BJ (cell line): ENCODE measurements at places on chromosomes 6 and 20. TPM values are rescaled to one million over a fixed set of nuclear protein-coding genes. Genes with fewer than 3 reads are reported as not detected.

DNA sequence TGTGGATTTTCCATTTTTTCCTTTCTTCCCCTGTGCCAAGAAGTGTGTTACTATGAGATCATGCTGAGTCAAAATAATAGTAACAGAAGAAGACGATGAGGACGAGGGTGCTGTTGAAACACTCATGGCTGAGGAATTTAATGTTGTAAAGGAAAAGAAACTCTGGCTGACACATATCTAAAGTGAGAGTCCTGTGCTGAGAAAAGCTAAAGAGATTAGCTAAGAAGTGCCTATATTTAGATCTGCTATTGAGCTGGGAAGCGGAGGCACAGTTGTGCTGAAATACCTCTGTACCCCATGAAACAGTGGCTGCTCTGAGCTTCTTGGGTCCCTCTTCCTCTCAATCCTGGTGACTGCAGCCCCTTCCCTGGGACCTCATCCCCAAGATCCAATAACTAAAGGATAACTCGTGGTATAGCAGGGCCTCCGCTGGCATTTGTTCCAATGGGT, 1.1 kb upstream of the SYTL3 start:
- DNase-seq = peak; percentile 86

DNA sequence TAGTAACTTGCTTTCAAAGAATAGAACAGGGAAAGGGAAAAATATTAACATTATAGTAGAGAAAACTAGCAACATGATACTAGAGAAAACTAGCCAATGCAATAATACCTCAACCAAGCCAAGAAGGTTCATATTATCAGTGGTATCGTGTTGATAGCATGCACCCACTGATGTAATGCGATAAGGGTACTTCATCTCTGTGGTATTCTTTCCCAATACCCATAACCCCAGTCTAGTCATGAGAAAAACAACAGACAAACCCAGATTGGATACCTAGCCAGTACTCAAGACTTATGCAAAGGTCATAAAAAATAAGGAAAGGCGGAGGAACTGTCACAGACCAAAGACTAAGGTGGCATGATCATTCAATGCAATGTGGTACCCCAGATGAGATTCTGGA, 21.0 kb downstream of the BLOC1S5 start:
- DNase-seq = no peak

DNA sequence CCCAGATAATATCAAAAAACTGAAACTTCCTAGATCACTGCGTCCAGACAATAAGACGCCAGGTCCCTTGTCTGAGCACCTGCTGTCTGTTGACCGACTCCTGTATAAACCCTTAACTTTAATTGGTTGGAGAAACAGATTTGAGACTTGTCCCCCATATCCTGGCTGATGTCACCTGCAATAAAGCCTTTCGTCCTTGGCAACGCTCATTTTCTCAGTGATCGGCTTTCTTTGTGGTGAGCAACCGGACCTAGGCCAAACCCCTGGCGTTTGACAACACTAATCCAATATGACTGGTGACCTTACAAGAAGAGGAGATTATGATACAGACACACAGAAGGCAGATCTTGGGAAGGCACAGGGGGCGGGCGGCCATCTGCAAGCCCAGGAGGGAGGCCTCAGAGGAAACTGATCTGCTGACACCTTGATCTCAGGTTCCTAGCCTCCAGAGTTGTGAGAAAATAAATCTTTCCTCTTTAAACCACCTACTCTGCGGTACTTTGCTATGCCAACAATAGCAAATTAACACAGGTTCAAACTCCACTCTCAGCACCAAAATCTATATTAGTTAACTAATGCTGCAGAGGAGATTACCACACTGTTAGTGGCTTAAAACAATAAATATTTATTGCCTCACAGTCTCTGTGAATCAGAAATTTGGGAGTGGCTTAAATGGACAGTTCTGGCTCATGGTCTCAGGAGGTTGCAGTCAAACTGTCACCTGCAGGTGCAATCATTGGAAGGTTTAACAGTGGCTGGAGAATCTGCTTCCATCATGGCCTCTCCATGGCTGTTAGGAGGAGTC, 178.7 kb downstream of the OTOR start:
- no peak for DNase-seq

- no peak for DNase-seq
These were observed 420.9 kb downstream of the PRKN start for GRCh38 chr6:162306616-162307015.

DNA sequence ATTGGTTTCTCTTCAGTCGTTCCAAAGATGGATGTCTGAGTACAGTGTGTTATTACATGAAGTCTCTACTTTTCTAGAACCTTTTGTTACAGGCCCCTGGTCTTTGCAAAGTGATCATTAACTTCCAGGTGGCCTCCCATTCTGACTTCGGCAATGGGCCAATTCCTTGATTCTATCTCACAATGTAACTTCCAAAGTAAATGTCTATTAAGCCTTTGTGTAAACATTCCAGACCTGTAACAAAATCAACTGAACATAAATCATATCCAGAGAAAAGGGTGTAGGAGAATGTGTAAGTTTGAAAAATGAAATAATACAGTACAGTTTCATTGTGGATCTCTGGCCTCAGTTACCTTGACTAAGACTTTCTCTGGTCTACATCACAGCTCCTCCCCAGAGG, 187.8 kb upstream of the JAG1 start:
- no peak for DNase-seq

DNA sequence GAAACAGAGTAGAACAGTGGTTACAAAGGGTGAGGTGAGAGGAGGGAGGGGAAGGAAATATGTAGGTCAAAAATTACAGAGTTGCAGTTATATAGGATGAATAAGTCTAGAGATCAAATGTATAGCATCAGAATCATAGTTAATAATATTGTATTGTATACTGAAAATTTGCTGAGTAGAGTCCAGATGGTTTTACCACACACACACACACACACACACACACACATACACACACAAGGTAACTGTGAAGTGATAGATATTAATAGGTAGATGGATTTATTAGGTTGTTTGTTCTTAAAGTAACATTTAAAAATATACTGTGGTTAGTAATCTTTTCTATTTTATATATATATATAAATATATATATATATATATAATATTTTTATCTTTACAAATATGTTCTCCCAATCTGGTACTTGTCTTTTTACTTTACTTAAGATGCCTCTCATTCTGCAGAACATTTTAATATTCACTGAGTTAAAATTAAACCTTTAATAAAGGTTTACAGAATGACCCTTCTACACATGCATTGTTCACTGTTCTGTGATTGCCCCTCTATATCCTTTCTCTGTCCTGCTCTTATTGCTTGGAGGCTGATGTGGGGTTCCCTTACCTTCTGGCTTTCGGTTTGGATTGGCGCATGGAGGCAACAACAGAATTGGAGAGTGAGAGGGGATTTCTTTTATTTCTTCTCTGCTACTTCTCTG, 408 bp downstream of the PTCHD4 start:
- DNase-seq = no peak

DNA sequence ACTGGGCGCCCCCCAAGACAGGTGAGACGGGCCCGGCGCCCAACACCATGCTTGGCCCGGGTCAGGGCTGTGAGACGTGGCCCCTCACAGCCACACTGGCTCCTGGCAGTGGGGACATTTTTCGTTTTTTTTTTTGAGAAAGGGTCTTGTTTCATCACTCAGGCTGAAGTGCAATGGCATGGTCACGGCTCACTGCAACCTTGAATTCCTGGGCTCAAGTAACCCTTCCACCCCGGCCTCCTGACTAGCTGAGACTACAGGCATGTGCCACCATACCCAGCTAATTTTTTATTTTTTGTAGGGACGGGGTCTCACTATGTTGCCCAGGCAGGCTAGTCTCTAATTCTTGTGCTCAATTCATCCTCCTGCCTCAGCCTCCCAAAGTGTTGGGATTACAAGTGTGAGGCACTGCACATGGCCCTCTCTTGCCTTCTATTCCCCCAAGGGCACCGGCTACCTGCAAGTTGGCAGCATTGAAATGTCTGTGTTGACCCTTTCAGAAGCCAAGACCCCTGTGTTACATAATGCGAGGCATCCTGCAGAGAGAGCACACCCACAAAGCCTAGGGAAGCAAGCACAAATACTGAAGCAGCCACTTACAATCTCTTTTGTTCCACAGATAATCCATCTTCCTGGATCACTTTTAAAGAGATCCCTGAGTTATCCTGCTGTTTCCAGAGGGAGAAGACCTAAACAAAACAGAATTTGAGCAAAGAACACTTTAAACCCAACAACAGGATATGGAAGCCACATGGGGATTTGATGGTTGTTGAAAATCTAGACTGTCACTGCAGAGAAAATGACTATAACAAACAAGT, 57.5 kb upstream of the SLC4A11 start:
- DNase-seq = no peak

SGK2 gene
- polyA plus RNA-seq = 0.16 and 0.47 TPM in 2 replicates

PRICKLE4 gene
- polyA plus RNA-seq = 0.31 TPM in 1 of 2 replicates, not detected in the other

OPRM1 gene
- not detected in 2 replicates for polyA plus RNA-seq

ULBP2 gene
- 15.1 and 22.8 TPM in 2 replicates for polyA plus RNA-seq

NANP gene
- 3.9 and 6.7 TPM in 2 replicates for polyA plus RNA-seq

HFE gene
- polyA plus RNA-seq = 23.5 and 24.3 TPM in 2 replicates

FAM83C gene
- polyA plus RNA-seq = not detected in 2 replicates

ZNF391 gene
- polyA plus RNA-seq = 0.27 and 0.50 TPM in 2 replicates

RAET1L gene
- not detected in 2 replicates for polyA plus RNA-seq
